T-helper 1 cell (primary cell): ENCODE measurements at places on chromosomes 6 and 20.

GRCh38 chr20:17955302-17955701, 13.3 kb downstream of the SNX5 start:
- DNase-seq, result no peak

GRCh38 chr6:125994670-125995488, 8.5 kb downstream of the TRMT11 start:
- DNase-seq, result no peak

DNA sequence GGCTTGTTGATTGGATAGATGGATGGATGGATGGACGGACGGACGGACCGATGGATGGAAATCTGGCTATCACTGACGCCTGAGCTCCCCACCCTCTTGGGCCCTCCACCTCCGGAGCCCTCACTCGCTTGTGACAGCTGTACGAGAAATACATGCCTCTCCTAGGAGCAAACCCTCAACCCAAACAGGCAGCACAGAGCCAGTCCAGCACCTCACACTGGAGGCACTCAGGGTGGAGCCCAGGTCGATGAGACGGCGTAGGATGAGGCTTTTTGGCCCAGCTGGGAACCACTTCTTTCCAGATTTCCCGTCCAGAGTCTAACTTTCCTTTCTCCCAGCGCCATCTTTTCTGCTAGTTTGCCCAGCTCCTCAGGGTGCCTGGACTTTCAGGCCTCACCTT, 2.7 kb upstream of the LY6G5C start:
- no peak for DNase-seq

DNA sequence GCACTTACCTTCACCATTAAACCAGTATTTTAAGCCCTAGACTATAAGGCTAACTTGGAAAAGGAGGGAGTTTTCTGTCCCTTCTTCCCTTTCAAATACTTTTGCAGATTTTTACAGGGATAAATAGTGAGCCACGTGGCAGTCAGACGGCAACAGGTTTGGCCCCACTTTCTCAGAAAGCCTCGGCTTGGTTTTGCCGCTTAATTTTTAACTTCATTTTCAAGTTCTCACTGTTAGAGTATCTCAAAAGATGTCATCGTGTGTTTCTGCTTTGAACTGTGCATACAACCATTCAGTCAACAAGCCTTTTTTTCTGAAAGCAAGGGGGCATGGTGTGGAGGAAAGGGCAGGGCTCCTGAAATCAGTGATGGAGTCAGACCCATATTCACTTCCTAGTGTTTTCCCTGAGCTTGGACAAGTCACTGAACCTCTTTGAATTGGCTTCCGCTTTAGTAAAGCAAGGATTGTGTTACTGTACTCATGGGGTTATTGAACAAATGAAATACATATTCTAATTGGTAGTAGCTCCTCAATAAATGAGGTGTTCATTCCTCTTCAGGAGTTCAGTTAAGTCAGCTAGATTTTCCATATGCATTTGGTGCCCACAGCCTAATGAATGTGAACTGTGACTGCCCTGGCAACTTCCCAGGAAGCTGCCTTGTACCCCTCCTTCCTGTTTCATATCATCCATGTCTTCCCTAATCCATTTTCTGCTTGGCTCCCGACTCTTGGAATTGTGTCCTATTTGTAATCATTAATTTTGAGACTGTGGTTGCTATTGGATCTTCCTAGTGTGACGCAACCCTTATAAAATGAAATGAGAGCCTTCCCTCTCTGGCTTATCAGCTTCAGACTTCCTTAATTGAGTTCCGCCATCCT, at the start of gene SLC17A2:
TSS of gene SLC17A2 (minus strand) at position 160 of the 879 bp plus-strand sequence. CDS start 4,895 bp downstream, outside the sequence.
- no peak for DNase-seq

GRCh38 chr20:54346276-54346675, 129.1 kb upstream of the DOK5 start:
- no peak for DNase-seq

- no peak for DNase-seq
These were observed 14.8 kb upstream of the CD164 start for GRCh38 chr6:109397020-109397419.

- no peak for DNase-seq
These were observed 532.2 kb downstream of the CDH26 start for GRCh38 chr20:60490217-60491050.

DNA sequence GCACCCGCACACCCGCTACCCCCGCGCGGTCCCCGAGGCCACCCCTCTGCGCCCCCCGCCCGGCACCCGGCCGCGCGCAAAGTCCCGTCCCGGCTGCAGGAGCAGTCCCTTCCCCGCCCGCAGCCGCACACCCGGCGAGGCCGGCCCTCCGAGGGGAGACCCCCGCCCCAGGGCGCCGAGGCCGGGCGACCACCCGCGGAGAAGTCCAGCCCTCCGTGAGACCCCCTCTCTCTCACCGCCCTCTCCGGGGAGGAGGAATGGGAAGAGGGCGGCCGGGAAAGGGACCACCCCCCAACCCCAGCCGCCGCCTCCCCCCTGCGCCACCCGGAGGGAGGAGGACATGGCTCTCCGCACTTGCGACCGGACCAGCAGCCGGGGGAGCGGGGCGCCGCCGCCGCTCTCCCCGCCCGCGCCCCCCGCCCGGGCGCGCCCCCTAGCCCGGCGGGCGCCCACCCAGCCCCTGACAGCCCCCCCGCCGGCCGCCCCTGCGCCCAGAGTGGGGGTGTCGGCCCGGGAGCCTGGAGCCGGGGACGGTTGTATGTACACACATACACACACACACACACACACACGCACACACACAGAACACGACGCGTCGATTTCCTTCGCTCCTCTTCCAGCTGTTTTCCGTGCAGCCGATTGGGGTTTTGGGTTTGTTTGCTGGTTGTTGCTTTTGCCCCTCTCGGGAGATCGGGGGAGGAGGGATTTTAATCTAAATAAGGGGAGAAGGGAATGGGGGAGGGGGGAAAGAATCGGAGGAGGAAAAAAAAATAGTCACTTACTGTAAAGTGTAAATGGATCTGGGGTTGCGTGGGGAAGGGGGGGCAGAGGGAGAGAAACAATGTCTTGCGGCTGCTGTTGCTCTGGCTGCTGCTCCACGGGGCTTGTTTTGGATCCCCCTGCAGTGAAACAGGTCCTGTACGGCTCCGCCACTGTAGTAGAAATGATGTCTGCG, at the start of gene ATXN1:
TSS of gene ATXN1 (minus strand) at position 945 of the 955 bp plus-strand sequence.
- DNase-seq, result peak; percentile 38

- no peak for DNase-seq
These were observed 65.4 kb upstream of the FBXL4 start for GRCh38 chr6:99013145-99013544.

GRCh38 chr20:37726971-37727956, 33.4 kb downstream of the CTNNBL1 start:
- DNase-seq, result no peak

GRCh38 chr20:21234806-21235483, 68.2 kb upstream of the XRN2 start:
- DNase-seq, result no peak

DNA sequence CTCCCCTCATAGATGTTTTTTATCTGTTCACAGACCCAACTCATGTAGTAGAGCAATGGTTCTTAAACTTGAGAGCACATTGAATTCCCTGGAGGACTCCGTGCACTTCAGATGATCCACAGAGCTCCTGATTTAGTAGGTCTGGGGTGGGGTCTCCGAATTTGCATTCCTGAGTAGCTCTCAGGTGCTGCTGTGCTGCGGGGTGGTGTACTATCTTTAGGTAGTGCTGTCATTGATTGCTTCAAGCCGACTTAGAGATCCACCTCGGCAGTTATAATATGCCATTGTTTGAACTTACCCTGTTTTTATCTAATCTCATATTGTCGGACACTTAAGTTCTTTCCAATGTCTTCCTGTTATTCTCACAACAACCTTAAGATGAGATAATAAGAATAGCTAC, 45.0 kb downstream of the BMP2 start:
- no peak for DNase-seq

DNA sequence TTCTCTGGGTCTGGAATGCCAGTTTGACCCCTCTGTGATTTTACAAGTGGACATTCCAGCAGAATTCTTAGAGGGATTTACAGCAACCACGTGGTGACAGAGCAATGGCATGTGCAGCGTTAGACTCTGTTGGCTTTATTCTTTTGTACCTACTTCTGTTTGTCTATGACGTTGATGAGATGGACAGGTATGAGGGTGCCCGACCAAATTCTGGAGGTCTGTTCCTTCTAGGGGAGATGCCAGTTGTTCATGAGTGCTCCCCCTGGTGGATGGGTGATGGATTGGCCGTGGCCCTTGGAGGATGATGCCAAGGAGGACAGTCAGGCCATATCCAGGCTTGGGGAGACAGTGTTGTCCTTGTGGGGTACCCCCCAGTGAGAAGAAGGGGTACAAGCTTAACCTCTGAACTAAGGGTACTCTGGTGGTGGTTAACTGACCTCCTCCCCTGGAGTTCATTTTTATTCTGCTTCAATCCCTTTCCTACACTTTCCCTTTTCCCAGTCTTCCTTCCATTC, 198.6 kb downstream of the DTNBP1 start:
- DNase-seq, result peak; percentile 38

GRCh38 chr6:31878222-31878621, 575 bp downstream of the SLC44A4 start:
- DNase-seq, result no peak

GRCh38 chr6:138086573-138087196, 20.5 kb downstream of the PERP start:
- DNase-seq, result no peak

GRCh38 chr6:111683749-111684267, 78.1 kb upstream of the TRAF3IP2 start:
- DNase-seq, result no peak

DNA sequence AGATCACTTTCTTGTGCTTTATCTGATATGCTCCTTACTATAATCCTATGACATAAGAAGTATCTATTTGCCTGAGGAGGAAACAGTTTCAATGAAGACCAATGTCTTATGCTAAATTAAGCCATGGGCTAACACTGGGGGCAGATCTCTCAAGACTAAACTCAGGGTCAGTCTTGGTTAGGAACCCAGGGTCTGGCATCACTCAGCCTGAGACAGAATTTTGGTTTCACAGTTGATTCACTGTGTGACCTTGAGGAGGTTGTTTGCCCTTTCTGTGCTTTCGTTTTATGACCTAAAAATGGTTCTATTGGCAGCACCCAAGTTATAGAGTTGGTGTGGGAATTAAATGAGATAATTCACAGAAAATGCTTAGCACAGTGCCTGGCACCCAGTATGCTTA, 4.9 kb upstream of the BCAS1 start:
- no peak for DNase-seq

DNA sequence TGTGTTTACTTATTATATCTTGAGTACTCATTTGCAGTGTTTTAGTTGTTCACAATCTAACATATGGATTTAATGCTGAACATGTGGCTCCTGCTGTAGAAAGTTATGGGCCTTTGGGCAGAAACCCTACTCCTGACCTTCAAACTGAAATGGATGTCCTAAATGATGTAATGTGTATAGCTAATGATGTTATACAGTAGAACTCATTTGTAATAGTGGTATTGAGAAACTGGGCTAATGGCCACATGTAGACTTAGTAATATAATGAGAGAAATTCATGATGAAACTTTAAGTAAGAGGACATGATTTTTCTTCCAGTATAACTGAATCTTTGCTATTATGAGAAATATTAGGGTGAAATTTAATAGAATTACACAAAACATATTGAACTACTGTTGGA, 121.3 kb upstream of the PTPRK start:
- DNase-seq, result no peak

DNA sequence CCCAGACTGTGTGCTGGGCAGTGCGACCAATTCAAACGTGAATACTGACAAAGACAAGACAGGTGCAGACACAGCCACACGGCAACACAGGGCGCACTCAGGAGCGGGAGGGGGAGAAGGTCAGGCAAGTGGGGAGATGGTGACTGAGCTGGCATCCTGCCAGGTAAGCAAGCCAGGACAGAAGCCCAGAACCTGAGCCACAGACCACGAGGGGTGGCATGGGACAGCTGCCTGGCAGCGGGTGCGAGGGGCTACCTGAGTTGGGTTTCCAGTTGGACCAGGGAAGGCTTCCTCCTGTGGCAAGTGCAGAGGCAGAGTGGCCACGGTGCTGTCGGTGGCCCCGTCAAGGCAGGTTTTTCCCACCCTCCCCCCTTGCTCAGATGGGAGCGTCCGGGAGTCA, 215.2 kb upstream of the ARID1B start:
- no peak for DNase-seq

GRCh38 chr20:36184816-36185776, 30.6 kb downstream of the EPB41L1 start:
- no peak for DNase-seq
